Glomerular endothelial cell (primary cell): ENCODE measurements at places on chromosomes 3 and 15. TPM values are rescaled to one million over a fixed set of nuclear protein-coding genes. Genes with fewer than 3 reads are reported as not detected.

- DNase-seq, result no peak
Measured at GRCh38 chr15:60912984-60913697, 316.0 kb downstream of the RORA start.

DNA sequence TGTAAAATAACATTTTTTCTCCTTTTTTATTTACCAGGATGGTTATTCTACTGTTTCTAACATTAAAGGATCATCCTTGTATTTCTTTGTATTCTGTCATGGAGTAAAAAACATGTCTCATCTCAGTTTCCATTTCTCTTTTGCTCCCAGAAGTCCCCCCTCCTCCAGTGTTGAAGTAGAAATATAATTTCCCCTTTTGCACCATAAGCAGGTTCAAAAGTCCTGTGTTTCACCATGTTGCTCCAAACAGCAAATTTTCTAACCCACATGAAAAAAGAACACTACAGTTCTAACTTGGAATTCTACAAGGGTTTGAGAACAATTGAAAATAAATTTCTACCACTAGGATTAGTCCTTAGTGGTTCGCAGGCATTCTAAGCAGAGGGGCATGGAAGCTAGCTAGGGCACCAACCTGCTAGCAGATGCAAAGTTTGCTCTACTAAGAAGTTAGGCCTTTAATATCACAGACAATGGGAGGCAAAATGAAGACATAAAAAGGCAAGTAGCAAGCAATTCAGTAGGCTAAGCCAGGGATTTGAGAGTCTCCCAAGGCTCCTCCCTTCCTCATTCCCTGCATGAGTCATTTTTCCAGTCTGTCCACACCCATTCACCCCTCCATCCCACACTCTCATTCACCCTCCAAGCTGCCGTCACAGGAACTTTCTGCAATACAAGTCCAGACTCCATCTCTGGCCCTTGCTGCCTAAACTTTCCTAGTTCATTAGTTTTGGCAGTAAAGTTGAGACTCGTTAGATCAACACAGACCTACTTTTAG lies 2.3 kb upstream of the MBNL1 start:
- peak; percentile 75 for DNase-seq

GRCh38 chr3:23602971-23603370 lies 202.8 kb upstream of the UBE2E1 start:
- DNase-seq, result no peak

DNA sequence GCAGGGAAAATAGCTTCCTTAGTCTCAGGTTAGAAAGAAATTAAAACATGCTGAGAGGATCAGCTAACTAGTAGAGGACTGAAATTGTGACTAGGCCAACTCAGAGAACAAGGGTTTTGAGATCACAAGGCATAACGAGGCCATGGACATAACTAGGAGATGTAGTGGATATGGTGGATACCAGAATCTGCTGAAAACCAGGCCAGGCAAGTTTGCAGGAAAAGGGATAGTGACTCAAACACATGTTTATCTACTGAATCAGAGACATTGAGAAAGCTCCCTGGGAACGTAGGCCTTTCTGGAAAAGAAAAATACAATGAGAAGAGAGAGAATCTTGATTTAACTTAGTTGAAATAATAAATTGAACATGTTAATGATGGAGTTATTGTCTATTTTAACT lies 326.5 kb upstream of the GBE1 start:
- DNase-seq, result no peak

GRCh38 chr15:29037997-29038705 lies 152.4 kb downstream of the APBA2 start:
- no peak for DNase-seq

DNA sequence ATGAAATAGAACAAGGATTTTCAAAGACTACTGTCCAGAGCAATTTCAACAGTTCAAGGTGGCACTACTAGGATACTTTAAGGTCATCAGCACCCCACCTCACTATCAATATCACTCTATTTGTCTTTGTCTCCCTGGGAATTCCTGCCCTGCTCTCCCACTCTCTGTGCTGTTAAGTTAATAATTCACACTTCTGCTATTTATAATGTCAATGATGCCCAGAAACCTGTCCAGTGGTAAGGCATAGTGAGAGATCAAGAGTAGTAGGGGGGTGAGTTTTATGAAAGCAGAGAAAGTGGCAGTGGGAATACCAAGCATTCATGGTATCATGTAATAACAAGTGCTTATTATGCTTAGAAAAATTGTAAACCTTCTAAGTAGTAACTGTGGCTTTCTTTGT lies 7.3 kb downstream of the TMCO5A start:
- no peak for DNase-seq

GRCh38 chr3:152474585-152474984 lies 205.9 kb downstream of the MBNL1 start:
- peak; percentile 57 for DNase-seq

- DNase-seq, result no peak
Measured at GRCh38 chr3:27046351-27046750, 322.8 kb downstream of the NEK10 start.

DNA sequence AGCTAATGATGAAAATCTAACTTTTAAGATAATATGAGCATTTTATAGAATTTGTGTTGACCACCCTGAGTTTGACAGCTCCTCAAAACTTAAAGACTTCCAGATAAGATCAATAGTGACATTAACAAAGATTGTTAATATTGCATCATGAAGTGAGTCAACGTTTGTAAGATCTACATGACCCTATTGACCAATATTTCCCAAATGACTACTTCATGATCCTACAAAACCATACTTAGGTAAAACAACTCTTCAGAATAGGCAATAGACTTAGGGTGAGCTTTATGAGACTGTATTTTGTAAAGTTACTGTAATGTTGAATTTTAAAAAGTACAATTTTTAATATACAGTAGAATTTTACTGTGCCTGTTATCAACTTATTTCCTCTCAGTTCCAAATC lies 422.7 kb upstream of the ALCAM start:
- no peak for DNase-seq

- DNase-seq, result no peak
Measured at GRCh38 chr3:152466784-152467183, 198.1 kb downstream of the MBNL1 start.

DNA sequence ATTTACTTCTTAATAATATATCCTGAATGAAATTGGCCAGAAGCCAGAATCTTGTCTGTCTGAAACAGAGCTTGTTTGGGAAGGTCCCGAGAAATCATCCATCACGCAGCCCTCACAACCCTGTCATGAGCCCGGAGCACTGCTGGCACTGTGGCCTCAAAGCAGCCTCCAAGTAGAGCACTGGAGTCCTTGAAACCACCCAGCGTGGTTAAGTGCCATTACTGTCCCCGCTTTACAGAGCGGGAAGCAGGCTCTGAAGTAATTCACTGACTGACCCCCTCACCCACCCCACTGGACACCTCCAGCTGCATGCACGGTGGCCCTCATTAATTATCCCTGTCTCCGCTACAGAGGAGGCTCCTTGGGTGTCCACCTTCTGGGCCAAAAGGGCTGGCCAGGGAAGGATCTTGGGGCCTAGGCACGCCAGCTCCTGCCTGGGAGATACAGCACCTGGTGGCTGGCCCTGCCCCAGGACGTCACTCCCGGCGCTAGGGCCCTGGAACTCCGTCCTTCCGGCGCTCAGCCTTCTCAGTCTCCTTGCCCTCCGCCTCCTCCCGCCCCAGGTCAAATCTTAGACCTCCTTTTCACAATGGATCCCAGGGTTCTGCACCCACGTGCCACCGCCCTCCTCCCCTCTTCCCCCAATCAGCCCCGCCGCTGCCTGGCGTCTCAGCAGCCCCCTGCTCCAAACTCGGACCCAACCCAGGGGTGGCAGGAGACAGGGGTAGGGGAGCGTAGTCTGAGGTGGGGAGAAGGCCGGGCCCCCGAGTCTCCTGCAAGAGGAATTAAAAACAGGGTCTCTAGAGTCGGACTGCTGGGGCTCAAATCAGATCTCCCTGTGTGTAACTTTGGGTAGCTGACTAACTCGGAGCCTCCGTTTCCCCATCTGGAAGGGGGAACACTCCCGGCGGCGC lies 1.1 kb downstream of the TKT start:
- no peak for DNase-seq

GRCh38 chr3:100810671-100811070 lies 101.4 kb downstream of the TFG start:
- DNase-seq, result no peak

GRCh38 chr3:128914966-128915645 lies 35.7 kb downstream of the ACAD9 start:
- no peak for DNase-seq

- DNase-seq, result no peak
Measured at GRCh38 chr3:178752843-178753242, 216.6 kb downstream of the KCNMB2 start.

GRCh38 chr15:72599855-72600464 lies 54.5 kb upstream of the GOLGA6B start:
- peak; percentile 27 for DNase-seq

- no peak for DNase-seq
Measured at GRCh38 chr3:73652896-73653295, 28.2 kb upstream of the PDZRN3 start.

DNA sequence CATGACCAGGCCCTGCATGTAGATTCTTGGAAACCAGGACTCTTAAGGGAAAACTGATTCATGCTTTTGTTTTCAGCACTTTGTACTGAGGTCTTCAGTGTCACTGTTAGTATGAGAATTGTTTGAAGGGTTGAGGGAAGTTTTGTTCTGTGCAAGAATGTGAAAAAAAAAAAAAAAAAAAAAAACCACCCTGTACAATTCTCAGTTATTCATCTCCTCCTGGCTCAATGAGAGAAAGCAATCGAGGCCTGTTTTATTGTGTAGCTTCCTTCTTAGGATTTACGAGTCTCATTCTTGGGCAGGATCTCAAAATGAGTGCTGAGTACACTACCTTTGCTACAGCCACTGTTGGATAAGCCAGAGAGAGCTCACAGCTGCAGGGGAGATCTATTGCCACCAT lies 469.5 kb downstream of the CNTN4 start:
- DNase-seq, result no peak

DNA sequence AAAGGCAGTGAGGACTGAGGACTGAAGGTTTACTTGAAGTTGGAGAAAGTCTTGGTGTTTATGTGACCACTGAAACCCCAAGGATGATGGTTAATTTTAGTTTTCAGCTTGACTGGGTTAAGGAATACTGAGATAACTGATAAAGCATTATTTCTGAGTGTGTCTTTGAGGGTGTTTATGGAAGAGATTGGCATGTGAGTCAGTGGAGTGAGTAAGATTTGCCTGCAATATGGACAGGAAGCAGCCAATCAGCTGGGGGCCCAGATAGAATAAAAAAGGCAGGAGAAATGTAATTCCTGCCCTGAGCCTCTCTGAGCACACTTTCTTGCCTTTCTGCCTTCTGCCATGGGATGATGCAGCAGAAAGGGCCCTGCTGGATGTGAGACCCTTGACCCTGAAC lies 92.4 kb downstream of the KBTBD8 start:
- peak; percentile 25 for DNase-seq

- DNase-seq, result no peak
Measured at GRCh38 chr15:98734466-98735199, 86.3 kb downstream of the IGF1R start.

- DNase-seq, result no peak
Measured at GRCh38 chr15:74725845-74726773, 781 bp upstream of the CYP1A1 start.

- no peak for DNase-seq
Measured at GRCh38 chr15:51093839-51094605, 684 bp downstream of the TNFAIP8L3 start.

Gene TRH
- not detected in 2 replicates for total RNA-seq

Gene PHLDB2
- 39.7 and 71.1 TPM in 2 replicates for total RNA-seq

Gene SUCNR1
- 0.10 and 0.23 TPM in 2 replicates for total RNA-seq

Gene ZNF620
- 2.7 and 4.0 TPM in 2 replicates for total RNA-seq

Gene UROC1
- not detected in 2 replicates for total RNA-seq

Gene BNC1
- total RNA-seq, result 6.6 and 8.0 TPM in 2 replicates

Gene SLC28A1
- total RNA-seq, result not detected in 2 replicates

Gene ANKRD34C
- not detected in 2 replicates for total RNA-seq

Gene C2CD4B
- total RNA-seq, result 94.0 and 176 TPM in 2 replicates
